Right cardiac atrium (tissue), 5 donors: ENCODE measurements at places on chromosomes 6 and 20. TPM values are rescaled to one million over a fixed set of nuclear protein-coding genes. Genes with fewer than 3 reads are reported as not detected.
A peak's percentile ranks its signal among the peaks of the same experiment; 100 is the strongest.

GRCh38 chr6:15304337-15305042, 58.6 kb downstream of the JARID2 start:
- DNase-seq: no peak

- DNase-seq: no peak
Measured at GRCh38 chr6:29597184-29597583, 12.3 kb downstream of the OR2H2 start.

GRCh38 chr6:87756858-87757257, 54.8 kb upstream of the AKIRIN2 start:
- no peak for DNase-seq

DNA sequence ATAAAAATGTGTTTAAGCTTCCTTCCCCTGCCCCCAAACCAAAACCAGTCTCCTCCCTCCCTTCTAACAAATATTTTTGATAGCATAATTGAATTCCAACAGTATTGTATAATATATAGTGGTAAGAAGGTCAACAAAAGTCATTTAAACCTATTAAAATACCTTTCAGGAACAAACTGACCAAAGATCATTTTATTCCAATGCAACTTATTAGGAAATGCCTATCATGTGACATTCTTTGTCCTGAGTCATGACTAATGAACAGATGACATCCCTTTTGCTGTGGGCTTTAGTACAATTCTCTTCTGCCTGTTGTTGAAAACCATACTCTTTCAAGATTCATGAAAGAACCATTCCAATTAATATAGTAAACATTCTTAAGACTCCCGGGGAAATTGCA, 51.5 kb upstream of the TRAF3IP2 start:
- DNase-seq: no peak

DNA sequence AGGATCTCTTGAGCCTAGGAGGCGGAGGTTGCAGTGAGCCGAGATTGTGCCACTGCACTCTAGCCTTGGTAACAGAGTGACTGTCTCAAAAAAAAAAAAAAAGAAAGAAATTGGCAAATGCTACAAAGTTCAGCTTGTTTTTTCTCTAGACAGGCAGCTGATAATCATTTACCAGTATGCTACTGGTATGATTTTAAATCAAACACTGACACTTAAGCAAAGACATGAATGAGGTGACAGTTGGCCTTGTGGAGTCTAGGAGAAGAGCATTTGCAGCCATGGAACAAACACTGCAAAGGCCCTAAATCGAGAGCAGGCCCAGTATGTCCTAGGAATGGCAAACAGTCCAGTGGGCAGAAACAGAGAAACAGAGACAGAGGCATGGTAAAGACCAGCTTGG, 99.7 kb upstream of the CEP85L start:
- DNase-seq: no peak

DNA sequence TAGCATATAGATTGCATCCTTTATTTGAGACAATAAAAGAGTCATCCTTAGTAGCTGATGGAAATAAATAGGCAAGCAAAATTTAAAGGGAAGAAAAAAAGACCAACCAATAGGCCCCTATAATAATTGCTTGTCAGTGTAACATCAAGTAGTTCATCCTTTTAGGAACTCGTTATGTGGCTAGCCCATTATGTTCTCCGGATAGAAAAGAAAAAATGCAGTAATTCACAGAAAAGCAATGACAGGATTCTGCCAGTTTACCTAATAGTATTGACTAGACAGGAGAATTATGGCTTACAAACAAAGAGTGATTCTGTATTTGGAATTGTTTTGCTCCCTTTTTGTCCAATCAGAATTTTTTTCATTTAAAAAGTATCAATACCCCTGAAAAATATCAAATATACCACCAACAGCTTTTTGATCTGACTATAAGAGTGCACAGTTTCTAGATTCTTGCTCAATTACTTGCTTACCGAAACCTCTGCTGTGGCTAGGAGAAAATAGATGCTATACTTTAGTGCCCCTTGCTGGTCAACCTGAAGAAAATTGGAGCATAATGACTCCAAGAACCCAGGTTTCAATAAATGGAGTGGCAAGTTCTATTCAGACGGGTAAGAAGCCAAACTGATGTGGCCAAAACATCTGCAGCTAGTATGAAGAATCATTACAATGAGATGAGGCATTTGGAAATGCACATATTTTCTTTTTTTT, 91.5 kb upstream of the SASH1 start:
- no peak for DNase-seq

GRCh38 chr6:128111096-128111495, 210.2 kb upstream of the THEMIS start:
- DNase-seq: no peak

DNA sequence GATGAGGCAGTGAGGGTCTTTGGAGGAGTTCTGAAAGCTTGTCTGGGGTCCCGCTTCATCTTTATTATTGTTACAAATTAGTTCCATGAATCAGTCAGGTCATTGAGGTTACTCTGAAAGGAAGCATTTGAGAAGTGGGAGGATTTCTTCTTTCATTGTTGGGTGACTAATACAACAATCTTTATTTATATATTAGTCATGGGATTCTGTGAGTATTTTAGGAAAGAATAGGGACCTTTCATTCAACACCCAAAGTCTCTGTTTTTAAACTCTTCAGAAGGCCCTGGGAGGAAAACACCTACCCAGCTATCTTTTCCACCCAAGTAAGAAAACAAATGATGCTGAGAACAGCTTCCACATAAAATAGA, 98.3 kb downstream of the SOD2 start:
- DNase-seq: no peak

GRCh38 chr6:121810158-121811032, 374.9 kb downstream of the GJA1 start:
- DNase-seq: no peak

- DNase-seq: no peak
Measured at GRCh38 chr6:15517600-15517999, 145.2 kb downstream of the DTNBP1 start.

- peak; percentile 77 for DNase-seq
Measured at GRCh38 chr20:25984933-25985332, 288.3 kb upstream of the ZNF337 start.

DNA sequence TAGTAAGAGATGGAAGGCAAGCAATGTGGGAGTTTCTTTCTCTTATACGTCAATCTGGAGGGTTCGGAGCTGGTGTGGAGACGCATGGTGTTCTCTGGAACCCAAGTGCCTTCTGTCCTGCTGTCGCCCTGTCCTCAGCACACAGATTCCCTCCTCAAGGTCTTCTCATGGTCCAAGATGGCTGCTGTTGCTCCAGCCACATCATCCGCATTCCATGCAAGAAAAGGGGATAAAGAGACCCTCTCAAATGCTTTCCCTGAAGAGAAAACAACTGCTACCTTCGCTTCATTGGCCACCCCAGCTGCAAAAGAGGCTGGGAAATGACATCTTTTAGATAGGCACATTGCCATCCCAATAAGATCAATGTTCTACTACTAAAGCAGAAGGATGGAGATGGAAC, 151.2 kb downstream of the ANKRD60 start:
- no peak for DNase-seq

DNA sequence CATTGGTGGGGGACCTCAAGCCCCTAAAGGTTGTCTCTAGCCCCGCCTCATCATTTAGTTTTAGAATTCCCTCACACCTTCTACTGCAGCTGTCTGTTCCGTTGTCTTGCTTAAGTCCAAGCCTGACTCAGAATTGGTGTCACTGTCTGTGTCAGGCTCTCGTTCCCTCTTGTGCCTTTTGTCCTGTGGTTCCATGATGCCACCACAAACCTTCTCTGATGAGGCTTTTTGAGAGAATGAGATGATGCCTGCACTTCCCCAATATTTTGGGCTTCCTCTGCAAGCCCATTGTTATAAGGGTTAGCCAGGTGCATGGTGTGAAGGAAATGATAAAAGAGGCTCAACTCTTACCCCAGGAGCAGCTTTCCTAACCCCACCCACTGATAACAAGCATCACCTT, 8.1 kb upstream of the AKIRIN2 start:
- DNase-seq: no peak

SAMD3 gene
- polyA plus RNA-seq: 0.11 TPM

TIAM2 gene
- polyA plus RNA-seq: 6.6 TPM

COX4I2 gene
- polyA plus RNA-seq: 29.5 TPM

BMP7 gene
- 22.4 TPM for polyA plus RNA-seq
